ENCODE measurements at places on chromosomes 11 and 22.

DNA sequence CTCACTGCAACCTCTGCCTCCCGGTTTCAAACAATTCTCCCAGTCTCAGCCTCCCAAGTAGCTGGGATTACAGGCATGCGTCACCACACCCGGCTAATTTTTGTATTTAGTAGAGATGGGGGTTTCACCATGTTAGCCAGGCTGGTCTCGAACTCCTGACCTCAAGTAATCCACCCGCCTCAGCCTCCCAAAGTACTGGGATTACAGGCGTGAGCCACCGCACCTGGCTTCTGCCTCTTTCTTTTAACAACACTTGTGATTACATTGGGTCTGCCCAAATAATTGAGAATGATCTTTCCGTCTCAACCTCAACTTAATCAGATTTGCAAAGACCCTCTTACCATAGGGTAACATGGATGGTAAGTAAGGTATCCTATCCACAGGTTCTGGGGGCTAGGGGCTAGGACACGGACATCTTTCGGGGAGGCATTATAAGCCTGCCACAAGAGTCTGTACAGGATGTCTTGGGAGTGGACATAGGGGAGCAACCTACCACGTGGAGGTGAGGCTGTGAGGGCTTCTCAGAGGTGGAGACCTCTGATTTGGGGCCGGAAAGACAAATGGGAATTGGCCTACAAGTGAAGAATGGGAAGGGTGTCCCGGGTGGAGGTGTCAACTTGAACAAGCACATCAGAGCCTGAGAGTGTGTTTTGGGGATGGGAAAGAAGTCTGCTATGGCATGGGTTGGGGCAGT is 2.7 kb upstream of the CBX6 start:
- no peak for DNase-seq

DNA sequence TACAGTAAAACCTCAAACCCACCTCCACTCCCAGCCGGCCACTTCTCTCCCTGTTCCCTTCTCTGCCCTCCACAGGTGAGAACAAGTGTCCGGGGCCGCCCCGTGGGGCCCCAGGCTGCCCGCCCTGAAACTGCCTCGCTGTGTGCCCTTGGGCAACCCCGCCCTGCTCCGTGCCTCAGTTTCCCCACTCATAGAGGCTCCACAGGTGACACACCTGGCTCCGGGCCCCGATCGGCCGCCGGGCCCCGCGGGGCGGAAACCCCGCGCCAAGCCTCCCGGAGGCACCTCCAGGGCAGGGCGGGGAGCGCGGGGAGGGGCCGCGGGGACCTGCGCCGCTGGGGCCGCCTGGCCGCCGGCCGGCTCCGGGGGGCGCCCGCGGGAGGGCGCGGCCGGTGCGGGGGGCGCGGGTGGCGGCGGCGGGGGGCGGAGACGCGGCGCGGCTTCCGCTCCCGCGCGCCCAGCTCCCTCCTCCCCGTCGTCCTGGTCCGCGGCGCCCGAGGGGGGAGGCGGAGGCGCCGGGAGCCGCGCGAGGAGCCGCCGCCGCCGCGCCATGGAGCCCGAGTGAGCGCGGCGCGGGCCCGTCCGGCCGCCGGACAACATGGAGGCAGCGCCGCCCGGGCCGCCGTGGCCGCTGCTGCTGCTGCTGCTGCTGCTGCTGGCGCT is at the start of gene LRP5:
Gene LRP5 (plus strand): TSS at position 475 of the 663 bp plus-strand sequence. CDS start 124 bp downstream, at position 599.
- DNase-seq = no peak

GRCh38 chr11:128520888-128521681 is 66.3 kb downstream of the ETS1 start:
- DNase-seq = no peak

GRCh38 chr22:33081686-33082590 is 23.8 kb upstream of the SYN3 start:
- no peak for DNase-seq

DNA sequence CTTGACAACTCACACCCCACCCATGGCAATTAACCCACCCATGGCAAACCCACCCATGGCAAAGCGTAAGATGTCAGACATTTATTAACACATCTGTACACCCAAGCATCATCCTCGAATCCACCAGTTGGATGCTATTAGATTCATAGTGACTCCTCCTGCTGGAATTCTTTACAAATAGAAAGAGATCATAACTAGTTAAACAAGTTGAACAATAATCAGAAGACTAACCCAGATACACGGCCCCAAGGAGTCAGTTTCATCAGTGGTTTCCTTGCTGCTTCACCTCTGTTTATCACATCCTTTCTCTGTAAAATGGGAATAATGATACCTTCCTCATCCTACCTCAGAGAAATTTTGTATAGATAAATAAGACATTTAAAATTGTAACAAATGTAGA is 5.1 kb downstream of the GTPBP1 start:
- DNase-seq = no peak

DNA sequence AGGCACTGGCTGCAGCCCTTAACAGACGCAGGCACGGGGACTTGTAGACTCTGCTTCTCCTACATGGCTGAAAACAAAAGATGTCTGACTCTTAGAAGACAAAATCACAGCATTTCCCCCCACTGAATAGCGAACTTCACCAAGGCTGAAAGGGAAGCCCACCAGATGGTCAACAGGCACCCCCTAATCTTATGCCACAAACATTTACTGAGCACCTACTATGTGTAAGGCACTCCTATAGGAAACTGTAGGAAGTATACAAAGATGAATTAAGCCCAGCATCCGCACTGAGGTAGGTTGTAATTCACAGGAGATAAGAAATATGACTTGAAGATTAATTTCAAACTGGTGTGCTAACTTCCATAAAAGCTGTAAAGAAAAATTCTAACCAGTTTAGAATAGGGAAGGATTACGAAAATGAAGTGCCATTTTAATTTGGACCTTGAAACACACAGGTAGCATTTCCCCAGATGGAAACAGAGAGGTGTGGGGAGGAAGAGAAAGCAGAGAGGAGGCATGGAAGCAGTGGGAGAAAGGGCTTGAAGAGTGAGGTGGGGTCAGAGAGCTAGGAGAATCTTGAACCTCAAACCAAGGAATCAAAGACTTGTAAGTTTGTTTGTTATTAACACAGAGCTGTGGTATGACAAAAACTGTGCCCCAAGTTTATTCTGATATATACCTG is 38.1 kb downstream of the NUMA1 start:
- DNase-seq = no peak

DNA sequence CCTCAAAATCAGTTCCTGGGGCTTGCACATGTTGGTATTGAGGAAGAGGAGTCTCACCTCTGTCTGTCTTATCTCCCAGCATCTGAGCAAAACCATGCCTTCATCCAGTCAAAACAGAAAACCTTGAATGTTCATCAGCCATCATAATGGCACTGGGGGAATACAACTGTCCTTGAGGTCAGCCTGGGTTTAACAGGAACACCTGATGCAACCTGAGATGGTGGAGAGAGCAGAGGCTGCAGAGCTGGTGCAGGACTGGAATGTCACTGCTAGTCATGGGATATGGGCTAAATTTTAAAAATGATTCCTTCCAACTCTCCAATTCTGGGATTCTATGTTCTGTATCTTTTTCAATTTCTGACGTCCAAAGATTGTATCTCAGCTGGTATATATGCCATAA is 931.0 kb downstream of the NTM start:
- DNase-seq = no peak

DNA sequence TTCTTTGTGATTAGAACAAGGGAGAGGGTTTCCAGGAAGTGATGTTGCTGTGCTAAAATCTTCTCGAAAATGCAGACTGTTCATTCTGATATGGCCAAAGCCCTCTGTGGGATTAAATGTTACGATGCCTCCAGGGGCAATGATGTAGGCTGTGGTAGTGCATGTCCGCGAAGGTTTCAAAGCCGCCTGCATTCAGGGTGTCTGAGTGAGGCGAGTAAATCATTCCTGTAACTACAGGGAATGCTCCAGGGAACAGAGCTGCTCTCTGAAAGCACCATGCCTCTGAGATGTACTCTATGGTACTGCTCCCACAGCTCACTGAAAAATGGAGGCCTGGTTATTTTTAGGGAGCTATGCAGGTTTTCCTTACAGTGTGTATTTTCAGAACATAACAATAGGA is 21.2 kb downstream of the PDGFD start:
- DNase-seq = no peak

DNA sequence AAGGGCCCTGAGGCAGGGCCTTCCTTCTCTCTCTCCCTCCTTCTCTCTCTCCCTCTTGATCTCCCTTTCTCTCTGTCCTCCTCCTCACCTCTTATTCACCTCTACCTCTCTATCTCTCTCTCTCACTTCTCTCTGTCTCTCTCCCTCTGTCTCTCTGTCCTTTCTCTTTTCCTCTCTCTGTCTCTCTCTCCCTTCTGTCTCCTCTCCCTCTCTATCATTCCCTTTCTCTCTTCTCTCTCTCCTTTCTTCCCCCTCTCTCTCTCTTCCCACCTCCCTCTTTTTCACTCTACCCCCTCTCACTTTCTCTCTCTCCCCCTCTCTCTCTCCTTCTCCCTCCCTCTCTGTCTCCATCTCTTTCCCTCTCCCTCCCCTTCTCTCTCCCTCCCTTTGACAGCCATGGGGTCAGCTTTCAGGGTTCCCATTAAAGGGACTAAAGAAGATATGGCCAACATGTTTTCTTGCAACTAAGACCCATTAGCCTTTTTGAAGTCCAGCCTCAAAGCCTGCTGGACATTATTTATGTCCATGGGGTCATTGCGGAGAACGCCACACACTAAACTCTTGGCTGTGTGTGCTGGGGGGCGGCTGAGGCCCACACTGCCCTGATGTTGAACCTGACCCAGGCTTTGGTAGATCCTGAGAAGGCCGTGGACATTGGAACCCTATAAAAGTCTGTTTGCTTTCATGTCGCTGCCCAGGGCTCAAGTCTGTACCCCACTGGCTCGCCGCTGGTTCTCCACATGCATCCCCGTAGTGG is 15.0 kb downstream of the ANO1 start:
- DNase-seq = no peak

- no peak for DNase-seq
Measured at GRCh38 chr11:21646351-21646750, 546.5 kb upstream of the ANO5 start.

- no peak for DNase-seq
Measured at GRCh38 chr11:70544774-70545609, 146.7 kb downstream of the CTTN start.

GRCh38 chr11:1208394-1209261 is 14.2 kb upstream of the MUC5B start:
- no peak for DNase-seq

- no peak for DNase-seq
Measured at GRCh38 chr11:65112546-65113360, 1.1 kb downstream of the TM7SF2 start.

DNA sequence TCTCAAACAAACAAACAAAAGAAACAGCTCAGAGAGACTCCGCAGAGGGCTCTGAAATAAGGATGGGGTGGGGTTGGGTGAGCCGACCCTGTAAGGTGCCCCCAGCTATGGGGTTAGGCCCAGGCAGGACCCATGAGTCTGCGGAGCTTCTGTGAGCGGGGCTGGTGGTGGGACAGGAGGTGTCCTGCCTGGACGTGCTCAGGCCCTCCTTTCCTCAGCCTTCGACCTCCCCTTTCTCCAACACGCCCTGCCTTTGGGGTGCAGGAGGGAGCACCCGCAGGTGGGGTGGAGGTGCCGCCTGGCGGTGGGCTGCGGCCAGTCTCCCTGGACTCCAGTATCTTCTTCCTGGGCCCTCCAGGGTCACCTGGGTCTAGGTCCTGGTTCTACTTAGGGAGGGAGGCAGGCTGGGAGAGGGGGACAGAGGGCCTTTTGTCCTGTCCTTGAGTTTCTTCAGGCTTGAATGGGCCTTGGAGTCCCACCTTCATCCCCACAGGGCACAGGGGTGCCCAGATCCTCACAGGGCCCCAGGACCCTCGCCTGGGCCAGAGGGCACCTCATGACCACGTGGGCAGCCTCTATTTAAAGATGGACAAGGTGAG is 12.3 kb downstream of the PRR33 start:
- DNase-seq = no peak

GRCh38 chr11:125494974-125495725 is 915 bp downstream of the FEZ1 start:
- peak; percentile 43 for DNase-seq

Measured in kidney capillary endothelial cell (primary cell).